Mesenteric fat pad (tissue), 1 donor: ENCODE measurements at places on chromosomes 4 and X. TPM values are rescaled to one million over a fixed set of nuclear protein-coding genes. Genes with fewer than 3 reads are reported as not detected.

PAGE3 gene
- not detected for total RNA-seq

AFM gene
- not detected for total RNA-seq

CT45A10 gene
- total RNA-seq = not detected

PLA2G12A gene
- 31.9 TPM for total RNA-seq

GRCh38 chr4:106587558-106587957 is 219.0 kb upstream of the GIMD1 start:
- DNase-seq = no peak

- DNase-seq = no peak
Observed at GRCh38 chr4:100826067-100826466, 308.2 kb upstream of the EMCN start.

GRCh38 chr4:33437406-33437805 is 2717.2 kb downstream of the PCDH7 start:
- DNase-seq = no peak

DNA sequence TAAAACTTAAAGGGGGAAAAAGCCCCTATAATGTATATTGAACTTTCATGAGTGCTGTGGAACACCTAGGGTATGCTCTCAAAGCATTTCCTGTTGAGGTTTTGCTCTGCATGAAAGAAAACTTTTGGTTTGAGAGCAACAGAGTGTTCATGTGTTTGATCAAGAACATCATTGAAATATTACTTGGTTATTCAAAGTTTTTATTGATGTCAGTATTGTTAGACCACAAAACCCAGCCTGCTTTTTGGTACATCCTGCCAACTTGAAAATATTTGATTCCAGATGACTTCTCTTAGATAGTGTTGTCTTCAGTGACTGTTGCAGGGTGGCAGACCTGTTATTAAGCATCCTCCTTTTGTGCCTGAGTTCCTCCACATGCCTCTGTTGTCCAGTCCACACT is 68.0 kb downstream of the N4BP2 start:
- DNase-seq = no peak

DNA sequence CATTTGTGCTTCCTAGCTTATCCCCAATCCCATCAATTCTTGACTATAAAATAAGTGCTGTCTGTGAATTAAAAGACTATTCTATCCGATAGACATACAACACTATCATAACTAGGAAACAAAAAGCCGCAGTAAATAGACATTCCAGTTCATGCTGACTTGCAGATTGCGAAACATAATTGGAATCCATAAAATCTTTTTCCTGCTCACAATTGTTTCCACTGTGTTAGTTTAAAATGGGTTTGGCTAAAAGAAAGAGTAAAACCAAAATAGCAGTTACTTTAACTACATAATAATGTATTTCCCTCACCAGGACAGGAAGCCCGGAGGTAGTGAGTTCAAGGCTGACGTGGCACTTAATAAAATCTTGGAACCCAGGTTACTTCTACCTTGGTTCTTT is 17.2 kb downstream of the SMIM31 start:
- DNase-seq = no peak

GRCh38 chrX:17072721-17073230 is 126.3 kb downstream of the REPS2 start:
- DNase-seq = no peak

DNA sequence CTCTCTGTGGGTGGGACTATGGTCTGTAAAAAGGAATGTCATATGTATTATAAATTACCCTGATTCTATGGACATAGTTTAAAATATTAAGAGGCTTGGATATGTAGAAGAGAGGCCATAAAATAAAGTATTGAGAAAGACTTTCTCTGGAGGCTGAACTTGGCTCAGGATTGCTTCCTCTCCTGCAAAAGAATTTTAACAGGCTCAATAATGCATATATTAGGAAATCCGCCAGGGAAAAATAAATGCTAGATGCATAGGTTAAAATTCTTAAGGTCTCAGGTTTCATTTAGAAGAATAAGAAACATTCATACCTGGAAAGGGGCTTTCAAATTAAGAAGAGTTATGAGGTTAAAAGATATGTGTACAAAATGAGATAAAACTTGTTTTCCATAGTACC is 424.3 kb downstream of the ARAP2 start:
- no peak for DNase-seq

DNA sequence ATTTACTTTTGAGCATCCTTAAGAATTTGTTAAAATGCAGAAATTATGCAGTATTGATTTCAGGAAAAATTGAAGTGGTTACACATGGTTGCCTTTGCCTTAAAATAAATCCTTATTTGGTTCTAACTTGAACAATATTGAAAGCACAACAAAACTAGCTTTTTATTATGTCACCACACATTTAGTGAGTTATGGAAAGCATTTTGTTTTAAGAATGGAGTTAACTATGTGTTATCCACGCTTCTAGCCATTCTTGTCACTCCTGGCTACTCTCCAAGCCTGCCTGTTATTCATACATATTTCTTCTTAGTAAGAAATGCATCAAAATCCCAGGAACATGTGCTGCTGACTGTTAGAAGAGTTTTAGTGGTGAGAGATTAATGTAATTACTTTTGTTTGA is 73.9 kb downstream of the FAT4 start:
- no peak for DNase-seq

DNA sequence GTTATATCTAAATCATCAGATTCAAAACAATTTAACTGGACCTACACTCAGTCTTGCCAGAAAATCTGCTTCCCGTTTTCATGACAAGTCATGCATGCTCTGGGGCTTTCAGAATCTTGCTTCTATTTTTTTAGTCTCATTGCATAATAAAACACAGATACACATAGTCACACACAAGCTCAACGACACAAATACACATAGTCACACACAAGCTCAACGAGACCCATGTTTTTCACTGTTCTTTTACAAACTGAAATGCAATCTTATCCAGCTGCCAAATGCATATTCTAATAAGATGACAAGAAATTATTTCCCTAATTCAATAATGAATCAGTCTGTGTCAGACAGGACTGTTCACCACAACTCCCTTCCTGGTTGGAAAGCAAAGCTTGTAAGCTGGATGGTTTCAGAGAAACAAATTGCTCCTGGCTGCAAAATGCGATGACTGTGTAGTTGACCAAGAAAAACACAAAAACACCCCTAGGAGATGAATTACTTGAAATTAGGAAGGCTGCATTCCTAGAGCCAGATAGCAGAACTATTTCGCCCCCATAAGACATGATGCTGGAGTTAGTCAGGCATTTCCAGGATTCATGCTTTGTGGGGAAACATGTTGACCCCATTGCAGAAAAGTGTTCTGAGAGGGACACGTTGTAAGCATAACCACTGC is 208.7 kb downstream of the CHIC2 start:
- no peak for DNase-seq

DNA sequence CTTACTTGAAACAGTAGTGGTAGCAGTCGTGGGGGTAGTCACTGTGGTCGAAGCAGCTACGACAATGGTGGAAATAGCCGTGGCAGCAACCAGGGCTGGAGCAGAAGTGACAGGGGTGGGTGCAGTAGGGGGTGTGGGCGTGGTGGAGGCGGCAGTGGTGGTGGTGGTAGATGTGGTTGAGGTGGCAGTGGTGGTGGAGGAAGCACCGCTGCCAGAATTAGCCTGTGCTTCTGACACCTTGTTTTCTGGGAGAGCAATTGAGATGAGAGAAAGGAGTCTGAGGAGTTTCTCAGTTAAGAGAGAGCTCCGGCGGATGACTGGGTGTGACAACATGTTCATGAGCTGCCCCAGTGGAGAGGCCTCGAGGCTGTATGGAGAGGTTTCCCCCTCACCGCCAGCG is 113.5 kb upstream of the HSD17B10 start:
- DNase-seq = no peak

GRCh38 chrX:136048446-136048845 is 63.2 kb downstream of the SLC9A6 start:
- DNase-seq = no peak
